ENCODE measurements at places on chromosomes 5 and 9. TPM values are rescaled to one million over a fixed set of nuclear protein-coding genes. Genes with fewer than 3 reads are reported as not detected.

GRCh38 chr5:113378081-113378480 lies 56.7 kb downstream of the TSSK1B start:
- DNase-seq = no peak

- DNase-seq = no peak
Observed at GRCh38 chr9:76203373-76203772, 190.9 kb downstream of the RFK start.

GRCh38 chr5:133534566-133534965 lies 77.8 kb downstream of the FSTL4 start:
- no peak for DNase-seq

The TMEM252 gene
- total RNA-seq = not detected

The FBP2 gene
- not detected for total RNA-seq
